Nephron progenitor cell (in vitro differentiated cells): ENCODE measurements at places on chromosomes 3 and 15.

DNA sequence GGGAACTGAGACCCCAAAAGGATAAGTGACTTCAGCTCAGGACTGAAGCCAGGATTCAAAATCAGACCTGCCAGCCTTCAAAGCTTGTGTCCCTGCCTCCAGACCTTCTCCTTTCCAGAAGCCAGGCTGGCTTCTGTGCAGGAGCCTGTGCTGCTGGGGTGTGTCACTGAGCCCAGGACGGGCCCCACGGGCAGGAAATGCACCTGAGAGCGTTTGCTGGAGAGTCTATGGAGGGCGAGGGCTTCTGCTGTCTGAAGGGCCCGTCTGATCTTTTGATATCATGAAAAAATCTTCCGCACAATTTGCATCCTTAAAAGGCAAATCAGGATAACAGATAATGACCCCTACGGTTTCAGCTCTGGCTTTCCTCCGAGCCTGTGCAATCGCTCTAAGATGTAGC is 125.4 kb downstream of the FAM43A start:
- no peak for DNase-seq

GRCh38 chr3:107910713-107911259 is 180.0 kb downstream of the CD47 start:
- DNase-seq: no peak

DNA sequence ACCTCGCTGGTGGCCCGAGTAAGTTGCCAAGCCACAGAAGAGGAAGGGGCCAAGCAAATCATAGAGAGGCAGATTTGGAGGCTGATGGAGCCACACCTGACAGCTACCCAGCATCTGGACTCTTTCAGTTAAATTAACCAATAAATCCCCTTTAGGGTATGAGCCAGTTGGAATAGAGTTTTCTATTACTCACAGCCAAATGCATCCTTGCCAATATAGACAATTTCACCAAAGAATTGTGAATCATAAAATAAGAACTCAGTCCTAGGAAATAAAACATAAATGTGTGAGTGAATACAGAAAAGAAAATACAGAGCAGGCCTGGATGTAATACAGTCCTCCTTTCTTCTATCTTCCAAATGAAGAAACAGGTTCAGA is 161.6 kb upstream of the ANKRD28 start:
- DNase-seq: no peak

DNA sequence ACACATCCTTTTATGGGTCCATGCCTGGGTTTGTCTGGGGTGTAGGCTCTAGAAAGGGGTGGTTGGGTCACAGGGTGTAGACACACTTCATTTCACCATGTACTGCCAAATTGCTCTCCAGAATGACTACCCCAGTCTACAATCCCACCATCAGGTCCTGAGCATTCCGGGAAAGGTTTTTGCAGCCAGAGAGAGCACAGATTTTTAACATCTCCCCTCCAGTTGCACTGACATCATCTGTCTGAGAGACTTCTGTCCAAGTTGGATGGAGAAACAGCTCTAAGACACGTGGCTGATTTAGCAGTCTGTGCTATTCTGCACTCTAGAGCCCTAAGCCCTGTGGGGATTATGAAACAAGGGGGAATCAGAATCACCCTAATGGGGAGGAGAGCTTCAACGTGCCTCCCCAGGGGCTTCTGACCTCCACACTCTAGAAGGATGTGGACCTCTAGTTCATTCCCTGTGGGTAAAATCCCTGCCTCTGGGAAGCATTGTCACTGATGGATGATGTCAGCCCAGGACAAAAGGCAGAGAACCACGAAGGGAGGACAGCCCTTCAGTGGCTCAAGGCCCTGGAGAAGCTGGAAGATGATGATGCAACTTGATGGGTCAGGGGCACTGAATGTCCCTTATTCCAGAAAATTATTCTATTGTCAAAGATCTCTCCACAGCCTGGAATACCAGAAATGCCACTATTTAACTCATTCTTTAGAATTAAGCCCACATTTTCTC is 71.5 kb downstream of the CD200R1L start:
- DNase-seq: no peak

GRCh38 chr3:73029321-73029796 is 32.1 kb upstream of the EBLN2 start:
- no peak for DNase-seq

GRCh38 chr3:126463521-126463920 is 12.2 kb downstream of the ZXDC start:
- DNase-seq: no peak

- DNase-seq: no peak
Observed at GRCh38 chr3:179977356-179977755, 59.4 kb downstream of the PEX5L start.

DNA sequence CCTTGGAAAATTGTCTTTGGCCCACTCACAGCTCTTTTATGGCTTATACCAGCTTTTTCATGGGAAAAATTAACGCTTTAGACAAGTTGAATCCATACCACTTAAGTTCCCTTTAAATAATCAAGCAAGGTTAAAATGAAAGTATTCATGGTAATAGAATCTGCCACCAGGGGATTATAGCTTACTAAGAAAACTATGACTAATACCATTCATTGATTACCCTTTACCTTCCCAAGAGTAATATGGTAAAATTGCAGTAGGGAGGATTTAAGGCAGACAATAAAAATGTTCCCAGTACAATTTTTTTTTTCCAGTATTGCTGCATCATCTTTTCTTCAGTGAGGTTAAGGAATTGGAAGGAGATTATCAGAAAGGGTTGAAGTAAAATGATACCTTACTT is 641.1 kb upstream of the NAALADL2 start:
- DNase-seq: no peak

DNA sequence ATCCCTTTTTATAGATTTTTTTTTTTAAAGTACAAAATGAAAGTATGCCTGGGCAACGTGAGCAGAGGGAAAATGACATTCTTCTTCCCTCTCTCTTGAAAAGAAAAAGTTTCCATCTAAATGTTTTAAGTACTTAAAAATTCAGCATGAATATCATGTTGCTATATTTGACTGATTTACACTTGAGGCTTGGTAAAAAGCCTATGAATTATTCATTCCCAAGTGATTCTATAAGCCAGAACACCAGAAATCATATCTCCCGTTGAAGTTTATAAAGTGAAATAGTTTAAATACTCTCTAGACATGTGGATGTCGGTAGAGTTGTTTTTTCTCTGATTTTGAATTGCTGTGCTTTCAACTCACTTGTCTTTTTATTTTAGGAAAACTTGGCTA is 276.2 kb upstream of the RARB start:
- no peak for DNase-seq

GRCh38 chr3:50453907-50454306 is 49.5 kb downstream of the CACNA2D2 start:
- DNase-seq: no peak

- no peak for DNase-seq
Observed at GRCh38 chr15:93997071-93997658, 234.2 kb upstream of the MCTP2 start.

GRCh38 chr3:109351231-109351630 is 13.9 kb upstream of the DPPA4 start:
- DNase-seq: no peak

- no peak for DNase-seq
Observed at GRCh38 chr3:56800130-56800831, 1.5 kb downstream of the ARHGEF3 start.

GRCh38 chr15:100113351-100114080 is 228.3 kb downstream of the ADAMTS17 start:
- DNase-seq: no peak

DNA sequence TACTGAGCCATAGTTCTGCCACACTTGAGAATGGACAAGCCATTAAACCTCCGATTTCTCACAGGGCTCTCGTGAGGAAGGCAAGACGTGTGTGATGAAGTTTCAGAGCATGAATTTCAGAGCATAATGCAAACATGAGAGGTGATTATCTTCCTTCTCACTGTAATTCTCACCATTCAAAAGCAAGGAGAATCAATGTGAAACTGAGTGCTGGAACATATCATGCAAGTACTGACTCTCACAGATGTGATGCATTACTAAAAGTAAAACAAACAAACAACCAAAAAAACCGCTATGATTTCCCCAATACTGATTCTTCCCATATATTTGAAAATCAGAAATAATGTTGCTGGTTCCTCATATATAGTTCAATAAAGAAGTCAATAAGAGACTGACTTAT is 23.7 kb downstream of the P3H2 start:
- no peak for DNase-seq

- DNase-seq: peak; percentile 97
Observed at GRCh38 chr3:126679318-126679751, 24.4 kb upstream of the TXNRD3 start.

DNA sequence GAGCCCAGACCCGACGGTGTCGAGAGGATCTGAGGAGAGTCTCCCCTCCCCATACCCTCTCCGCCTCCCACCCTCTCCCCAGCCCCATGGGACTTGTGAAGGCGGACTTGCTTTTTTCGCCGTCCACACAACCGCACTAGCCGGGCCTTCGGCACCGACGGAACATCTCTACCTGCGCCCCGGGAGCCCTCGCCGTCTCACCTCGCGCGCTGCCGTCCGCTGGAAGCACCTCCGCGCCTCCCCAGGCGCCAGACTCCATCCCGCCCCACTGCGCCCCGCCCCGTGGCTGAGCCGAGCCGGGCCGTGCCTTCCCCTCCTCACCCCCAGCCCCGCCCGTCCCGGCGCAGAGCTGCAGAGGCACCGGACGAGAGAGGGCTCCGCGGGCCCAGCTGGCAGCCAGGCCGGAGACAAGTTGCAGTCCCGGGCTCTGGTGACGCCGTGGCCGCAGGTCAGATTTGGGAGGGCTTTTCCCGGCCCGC is at the start of the genes DUOX1 and DUOXA1:
Gene DUOX1 (plus strand): TSS at position 344 of the 479 bp plus-strand sequence. CDS start 1,973 bp downstream, outside the sequence.
Gene DUOXA1 (minus strand): TSS at position 229 of the 479 bp plus-strand sequence. CDS start 6,865 bp downstream, outside the sequence.
- peak; percentile 65 for DNase-seq

DNA sequence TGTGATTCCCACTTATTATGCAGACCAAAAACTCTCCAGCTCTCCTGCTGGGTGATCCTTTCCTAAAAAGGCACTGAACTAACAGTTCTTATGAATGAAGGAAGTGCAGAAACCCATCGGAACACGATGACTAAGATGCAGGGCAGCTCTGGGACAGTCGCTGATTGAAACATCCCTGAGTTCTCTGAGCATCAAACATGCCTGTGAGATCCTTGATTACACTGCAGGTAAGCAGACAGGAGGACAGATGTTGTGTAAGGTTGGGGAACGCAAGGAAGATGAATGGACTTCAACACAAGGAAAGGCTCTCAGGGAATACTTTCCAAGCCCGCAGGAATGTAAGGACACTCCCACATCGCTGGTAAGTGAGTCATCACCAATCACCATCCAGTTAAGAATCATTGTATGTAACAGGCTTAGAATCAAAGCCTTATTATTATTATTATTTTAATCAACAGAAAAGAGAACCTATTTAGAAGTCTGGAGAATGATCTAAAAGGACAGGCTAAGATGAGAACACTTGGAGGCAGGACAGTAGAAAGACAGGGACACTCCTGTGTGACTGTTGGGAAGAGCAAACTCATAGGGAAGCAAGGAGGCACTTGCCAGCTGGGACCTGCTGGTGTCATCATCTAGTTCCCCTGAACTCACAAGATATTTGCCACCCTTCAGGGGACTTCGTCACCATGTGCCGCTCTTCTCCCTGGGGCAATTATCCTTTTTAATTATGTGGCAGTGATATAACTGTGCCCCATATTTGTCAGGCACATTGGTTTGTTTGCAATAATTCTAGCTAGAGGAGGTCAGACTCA is 26.0 kb downstream of the TMEM158 start:
- no peak for DNase-seq

GRCh38 chr15:41919954-41920538 is 26.2 kb upstream of the SPTBN5 start:
- peak; percentile 40 for DNase-seq

DNA sequence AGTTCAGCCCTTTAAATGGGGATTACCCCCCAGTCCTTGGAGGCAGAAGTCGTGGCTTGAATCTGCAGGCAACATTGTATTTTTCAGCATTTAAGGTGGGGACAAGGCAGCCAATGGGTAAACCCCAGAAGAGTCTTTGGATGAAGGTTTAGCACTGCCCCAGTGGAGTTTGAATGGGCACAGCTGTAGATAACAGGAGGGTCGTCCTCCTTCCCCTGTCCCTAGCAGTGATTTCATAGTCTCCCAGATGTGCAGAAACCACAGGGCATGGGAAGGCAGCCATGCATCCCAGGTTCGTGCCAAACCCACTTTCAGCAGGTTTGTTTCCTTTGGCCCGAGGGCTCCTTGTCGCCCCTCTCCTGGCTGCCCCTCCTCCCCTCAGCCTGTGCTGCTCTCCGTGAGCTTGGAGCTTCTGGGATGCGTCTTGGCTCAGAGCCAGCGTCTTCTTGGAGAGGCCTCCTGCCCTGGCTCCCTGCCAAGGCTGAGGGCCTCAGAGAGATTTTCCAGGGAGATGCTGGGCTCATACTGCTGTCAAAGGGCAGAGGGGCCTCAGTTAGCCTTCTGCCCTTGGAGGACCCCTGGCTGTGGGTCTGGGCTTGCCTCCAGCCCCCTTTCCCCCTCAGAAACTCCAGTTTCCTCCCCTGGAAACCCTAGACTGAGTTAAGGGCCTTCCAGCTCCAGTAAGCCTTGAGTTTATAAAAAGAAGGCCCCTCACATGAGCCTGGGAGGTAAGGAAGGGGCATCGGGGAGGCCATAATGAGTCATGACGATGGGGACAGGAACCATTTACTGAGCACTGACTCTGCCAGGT is 48.9 kb upstream of the POLG start:
- DNase-seq: no peak

DNA sequence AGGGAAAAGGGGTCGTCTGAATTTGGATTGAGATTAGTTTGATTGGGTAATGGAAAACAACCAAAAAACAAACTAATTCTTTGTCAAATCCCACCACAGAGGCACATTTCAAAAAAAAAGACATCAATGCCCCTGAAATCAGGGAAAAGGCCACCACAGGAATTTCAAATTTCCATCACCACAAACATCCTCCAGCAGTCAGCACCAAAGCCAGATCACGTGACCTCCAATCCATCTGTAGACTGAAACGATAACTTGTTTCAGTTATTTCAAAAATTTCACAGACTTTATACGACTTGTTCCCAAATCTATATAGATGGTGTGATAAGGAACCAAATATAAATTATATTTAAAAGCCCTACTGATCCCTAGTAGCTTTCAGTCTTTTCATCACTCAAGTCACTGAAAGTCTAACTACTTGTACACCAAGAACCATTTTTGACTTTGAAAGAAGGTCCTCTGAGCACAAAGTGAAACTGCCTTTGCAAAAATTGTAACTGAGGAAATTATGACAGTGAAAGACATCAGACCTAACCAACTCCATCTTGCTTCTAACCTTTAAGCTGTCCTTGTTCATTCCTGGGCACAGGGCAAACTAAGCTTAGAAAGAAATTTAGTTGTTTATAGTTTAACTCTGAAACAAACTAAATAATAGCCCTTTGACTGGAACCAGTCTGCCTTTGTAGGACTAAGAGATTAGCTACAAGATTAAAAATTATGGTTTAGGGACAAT is 48.1 kb upstream of the PLCL2 start:
- no peak for DNase-seq

- no peak for DNase-seq
Observed at GRCh38 chr3:707041-707440, 385.8 kb upstream of the CNTN6 start.

DNA sequence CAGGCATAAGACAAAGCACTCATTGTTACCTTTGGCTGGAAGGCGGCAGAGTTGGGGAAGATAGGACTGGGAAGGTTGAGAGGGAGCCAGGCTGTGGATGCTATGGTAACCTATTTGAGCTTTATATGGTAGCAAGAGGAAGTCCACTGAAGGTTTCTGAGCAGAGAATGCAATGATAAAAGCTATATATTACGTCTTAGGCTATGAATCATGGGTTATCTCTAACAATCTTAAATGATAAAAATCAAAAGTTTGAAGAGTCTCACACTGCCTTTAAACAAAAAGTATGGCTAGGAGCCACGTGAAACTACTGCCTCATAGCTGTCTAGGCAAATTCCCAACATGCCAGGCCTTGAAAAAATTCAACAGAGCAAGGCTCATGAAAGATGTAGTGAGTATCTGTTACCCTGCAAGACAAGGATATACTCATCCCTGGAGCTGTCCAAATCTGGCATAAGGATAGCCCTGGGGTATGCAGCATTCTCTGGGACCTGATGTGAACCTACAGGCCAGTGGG is 4.1 kb downstream of the P3H2 start:
- no peak for DNase-seq
